ENCODE measurements at places on chromosomes 7 and 10.
A peak's percentile ranks its signal among the peaks of the same experiment; 100 is the strongest.

- no peak for DNase-seq
Measured at GRCh38 chr10:96578633-96579032, 8.2 kb downstream of the TM9SF3 start.

DNA sequence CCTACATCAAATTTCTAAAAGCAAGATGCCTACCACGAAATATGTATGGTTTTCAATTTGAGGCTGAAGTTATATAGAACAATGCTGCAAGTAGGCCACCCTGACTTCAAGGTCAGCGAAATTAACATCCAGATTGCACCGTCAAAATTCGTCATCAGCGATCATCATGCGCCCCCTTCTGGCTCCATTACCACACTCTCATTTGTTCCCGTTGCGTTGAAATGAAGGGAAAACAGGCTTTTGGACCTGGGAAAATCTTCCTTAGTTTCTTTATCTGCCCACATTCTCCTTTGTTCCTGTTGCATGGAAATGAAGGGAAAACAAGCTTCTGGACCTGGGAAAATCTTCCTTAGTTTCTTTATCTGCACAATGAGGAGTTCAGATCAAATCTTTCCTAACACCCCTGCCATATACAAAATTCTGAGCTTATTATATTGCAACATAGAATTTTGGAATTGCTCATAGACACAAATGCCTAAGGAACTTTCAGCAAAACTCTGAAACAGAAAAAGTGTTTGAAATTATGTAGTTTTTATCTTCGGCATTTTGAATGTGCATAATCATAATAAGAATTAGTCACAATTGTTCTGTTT lies 98.2 kb upstream of the PRKCQ start:
- peak; percentile 27 for DNase-seq

DNA sequence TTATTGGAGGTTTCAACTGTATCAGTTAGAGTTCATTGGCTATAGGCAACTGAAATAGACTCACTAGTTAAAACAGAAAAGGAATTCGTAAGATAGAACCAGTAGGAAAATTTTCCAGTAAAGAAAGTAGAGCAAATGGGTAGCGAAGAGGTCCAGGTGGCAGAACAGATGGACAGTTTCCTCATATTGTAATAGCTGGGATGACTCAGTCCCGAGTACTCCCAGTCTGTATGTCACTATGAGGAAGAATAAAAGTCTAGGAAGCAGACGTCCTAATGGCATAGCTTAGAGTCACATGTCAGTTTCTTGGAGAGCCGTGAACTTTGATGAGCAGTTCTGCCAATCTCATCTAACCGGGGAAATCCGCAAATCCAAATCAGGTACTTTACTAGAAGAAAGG lies 95.3 kb downstream of the RNF32 start:
- DNase-seq: no peak

DNA sequence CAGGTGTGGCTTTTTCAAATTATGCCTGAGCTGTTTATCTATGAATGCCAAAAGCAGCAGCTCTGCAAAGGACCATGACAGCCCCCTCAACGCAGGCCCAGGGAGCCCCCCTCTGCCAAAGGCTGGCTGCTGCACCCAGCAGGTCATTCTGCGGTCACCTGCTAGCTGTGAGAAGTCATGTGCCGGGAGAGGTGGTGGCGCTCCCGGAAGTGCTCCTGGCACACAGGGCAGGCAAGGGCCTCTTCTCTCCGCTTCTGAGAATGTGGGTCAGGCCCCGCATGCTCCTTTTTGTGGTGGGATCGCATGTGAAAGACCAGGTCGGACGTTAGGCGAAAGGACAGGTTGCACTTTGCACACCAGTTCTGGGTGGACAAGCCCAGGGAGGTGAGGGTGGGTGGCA lies 16.4 kb downstream of the ZNF488 start:
- no peak for DNase-seq

GRCh38 chr7:30093420-30093952 lies 41.3 kb upstream of the MTURN start:
- no peak for DNase-seq

GRCh38 chr7:42880392-42880791 lies 31.5 kb downstream of the C7orf25 start:
- no peak for DNase-seq

- DNase-seq: no peak
Measured at GRCh38 chr10:89283025-89283935, 18.6 kb upstream of the IFIT2 start.

DNA sequence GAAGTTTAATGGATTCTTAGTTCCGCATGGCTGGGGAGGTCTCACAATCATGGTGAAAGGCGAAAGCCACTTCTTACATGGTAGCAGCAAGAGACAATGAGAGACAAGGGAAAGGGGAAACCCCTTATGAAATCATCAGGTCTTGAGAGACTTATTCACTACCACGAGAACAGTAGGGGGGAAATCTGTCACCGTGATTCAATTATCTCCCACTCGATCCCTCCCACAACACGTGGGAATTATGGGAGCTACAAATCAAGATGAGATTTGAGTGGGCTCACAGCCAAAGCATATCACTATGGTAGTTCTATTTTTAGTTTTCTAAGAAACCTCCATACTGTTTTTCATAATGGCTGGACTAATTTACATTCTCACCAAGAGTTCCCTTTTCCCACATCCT lies 36.7 kb downstream of the SPAM1 start:
- DNase-seq: no peak

GRCh38 chr7:128887169-128888038 lies 23.1 kb downstream of the KCP start:
- DNase-seq: no peak

- no peak for DNase-seq
Measured at GRCh38 chr7:131543298-131543697, 13.1 kb downstream of the PODXL start.

DNA sequence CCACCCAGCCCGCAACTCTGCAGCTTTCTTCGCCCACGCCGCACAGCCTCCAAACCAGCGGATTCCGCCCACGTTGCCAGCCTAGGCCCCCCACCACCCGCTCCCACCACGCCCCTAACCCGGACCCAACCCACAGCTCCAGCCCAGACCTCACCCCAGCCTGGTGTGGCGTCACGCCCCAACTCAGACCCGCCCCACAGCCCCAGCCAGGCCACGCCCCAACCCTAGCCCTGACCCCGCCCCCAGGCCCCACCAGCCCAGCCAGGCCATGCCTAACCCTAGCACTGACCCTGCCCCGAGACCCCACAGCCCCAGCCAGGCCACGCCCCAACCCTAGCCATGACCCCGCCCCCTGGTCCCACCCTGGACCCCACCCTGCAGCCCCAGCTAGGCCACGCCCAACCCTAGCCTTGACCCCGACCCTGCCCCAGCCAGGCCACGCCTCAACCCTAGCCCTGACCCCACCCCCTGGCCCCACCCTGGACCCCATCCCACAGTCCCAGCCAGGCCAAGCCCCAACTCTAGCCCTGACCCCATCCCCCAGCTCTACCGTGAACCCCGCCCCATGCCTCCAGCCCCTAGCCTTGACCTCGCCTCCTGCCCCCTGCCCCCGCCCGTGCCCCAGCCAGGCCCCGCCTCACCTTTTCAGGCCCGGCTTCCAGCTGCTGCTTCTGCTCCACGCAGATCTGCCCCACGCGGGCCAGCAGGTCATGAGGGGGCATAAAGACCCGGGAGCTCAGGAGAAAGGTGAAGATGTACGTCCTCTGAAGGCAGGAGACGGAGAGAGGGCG lies 64.0 kb downstream of the RASGEF1A start:
- DNase-seq: peak; percentile 73

DNA sequence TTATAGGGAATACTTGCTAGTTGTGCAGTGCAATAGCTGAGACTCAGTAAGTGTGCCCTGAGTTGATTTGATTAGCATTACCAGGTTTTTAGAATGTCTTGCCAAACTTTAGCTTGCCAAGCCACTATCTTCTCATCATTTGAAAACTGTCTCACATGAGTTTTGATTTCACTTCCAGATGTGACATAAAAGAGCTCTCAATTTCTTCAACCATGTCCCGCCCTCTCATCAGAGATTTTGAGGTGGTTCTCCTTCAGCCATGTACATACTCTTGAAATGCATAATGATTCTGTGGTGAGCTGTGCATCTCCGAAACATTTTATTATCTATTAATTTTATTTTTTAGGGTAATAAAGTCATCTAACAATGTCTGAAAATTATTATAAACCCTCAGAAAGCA lies 215.0 kb upstream of the SEMA3E start:
- DNase-seq: no peak

DNA sequence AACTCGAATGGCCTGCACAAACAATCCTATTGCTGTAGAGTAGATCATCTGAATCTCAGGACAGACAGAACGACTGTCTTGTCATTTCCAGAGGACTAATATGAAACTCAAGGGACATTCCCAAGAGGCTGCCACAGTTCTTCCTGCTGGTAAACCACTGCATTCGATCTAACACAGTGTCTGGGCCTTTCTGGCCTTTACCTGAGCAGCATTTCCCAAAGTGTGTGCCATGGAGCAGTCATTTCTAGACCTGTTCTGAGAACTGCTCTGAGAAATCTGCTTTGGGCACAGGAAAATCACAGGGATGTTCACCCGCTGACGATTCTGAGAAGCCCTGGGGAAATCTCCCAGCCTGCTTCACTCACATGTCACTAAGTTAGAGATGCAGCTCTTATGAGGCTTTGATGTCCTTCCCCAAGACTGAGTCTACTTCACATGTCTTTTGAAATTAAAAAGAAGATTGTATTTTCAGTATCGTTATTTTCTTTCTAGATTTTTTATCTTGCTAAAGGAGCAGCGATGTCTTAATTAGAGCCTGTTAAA lies 18.4 kb downstream of the GPNMB start:
- DNase-seq: no peak

DNA sequence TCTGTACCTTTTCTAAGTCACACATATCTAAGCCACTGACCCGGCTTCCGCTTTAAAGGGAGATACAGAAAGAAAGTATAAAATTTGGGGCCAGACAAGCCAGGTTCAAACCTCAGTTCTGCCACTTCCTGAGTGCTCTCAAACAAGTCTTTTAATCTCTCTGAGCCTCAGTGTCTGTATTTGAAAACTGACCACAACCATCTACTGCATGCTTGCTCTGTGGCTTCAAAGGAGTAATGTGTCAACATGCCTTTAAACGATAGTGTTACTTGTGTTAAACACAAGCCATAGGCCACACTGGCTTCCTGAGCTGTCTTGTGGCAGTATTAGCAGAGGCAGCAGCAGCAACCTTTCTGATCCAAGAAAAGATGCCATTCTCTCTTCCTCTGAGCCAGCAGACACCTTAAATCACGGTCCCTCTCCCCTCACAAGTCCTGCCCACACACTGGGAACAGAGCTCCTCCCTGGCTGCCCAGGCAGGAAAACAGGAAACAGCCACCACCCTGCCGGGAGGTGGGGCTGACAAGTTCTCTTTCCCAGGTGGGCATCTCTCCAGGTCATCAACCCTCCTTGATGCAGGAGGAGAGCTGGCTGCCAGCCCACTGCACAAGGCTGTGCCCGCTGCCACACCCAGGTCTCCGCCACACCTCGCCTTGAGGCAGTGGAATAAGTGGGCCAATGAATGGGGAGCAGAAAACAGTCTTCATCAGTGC lies 10.7 kb downstream of the HIP1 start:
- no peak for DNase-seq

DNA sequence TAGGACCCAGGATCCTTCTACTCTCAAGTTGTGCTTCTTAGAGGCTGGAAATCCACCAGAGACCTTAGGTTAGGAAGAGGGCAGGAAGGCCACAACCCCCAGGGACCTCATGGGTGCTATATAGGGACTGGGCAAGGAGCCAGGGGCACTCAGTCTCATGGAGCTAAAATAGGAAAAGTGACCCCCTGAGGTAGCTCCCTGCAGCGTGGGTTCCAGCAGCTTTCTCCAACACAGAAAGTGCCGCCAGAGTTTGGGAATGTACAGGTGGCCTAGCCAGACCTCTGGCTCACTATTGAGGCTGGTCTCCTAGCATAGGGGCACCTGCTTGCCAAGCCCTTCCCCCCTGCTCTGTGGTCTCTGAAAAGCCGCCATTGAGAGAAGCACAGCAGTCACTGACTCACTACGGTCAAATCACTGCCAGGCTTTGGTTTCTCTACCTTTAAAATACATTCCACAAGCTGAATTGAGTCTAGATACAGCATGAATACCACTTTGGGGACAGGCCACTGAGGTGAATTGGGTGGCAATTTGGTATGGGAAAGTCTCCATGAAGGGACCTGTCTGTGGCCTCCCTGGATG lies 333.2 kb upstream of the PODXL start:
- no peak for DNase-seq

GRCh38 chr7:43642897-43643630 lies 60.2 kb downstream of the STK17A start:
- no peak for DNase-seq

DNA sequence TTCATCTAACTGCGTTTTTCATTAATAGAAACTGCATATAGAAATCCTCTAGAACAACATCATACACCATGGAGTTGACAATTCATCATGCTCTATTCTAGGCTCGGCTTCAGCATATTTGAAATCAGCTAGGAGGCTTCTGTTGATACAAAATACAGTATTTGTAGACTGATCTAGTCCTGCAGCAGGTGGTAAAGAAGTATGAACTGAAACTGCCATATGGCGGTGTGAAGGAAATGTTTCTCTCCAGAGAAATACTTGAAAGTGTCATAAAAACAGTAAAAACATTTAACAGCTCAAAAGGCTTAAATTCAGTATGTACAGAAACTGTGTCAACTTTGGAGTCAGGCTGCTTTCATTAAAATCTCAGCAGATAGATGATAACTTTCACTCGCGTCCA lies 32.0 kb upstream of the MYO3A start:
- no peak for DNase-seq

- no peak for DNase-seq
Measured at GRCh38 chr10:70481831-70482530, 3.4 kb downstream of the PALD1 start.

GRCh38 chr7:13990319-13990983 lies 985 bp upstream of the ETV1 start:
- DNase-seq: peak; percentile 32

DNA sequence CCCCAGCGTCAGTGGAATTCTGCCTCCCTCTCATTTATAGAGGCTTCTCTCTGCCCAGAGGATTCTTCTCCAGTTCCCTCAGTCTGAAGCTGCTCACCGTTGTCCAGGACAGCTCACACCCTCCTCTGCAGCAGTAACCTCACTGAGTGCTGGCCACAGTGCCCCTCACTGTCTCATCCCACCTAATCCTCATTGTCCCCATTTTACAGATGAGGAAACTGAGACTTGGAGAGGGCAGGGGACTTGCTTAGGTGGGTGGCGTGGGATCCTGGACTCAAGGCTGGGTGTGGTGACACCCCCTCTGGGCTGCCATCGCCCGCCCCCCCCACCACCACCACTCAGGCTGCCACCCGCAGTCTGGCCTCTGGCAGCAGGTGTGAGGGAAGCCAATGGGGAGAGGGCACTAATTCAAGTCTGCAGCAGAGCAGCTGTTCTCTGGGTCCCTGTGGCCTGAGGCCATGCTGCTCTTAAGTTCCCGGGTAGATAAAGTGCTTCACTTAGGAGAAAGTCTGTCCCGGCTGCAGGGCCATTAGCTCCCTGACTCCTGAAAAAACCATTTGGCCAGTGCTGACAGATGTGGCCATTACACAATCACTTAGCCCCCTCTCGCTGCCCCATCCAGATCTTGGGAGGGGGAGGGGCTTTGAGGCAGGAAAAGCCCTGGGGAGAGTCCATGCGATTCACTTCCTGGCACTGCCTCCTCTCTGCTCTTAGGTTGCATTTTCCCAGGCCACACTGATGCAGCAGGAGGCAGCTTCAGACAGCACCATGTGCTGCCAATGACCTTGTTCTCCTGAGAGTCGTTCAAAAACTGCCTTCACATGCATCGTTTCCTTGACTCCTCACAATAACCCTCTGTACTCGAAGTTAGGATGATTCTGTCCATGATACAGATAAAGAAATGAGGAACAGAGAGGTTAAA lies 36.3 kb downstream of the DRGX start:
- DNase-seq: no peak
